ENCODE measurements at places on chromosomes 16 and 17. TPM values are rescaled to one million over a fixed set of nuclear protein-coding genes. Genes with fewer than 3 reads are reported as not detected.

DNA sequence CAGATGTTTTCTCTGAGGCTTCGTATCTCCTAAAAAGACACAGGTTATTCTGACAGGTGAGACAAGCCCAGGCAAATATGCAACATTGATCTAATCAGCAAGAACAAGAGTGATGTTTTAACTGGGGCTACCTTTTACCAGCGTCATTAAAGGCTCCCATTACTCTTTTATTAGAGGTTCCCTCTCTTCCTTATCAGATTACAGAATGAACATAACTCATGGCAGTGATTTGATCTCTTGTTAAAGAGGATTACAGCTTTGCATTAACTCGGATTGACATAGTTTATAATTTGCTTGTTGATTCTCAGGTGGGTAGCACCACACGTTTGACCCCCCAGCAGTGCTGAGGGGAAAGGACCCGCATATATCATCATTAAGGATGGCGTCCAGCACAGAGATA lies 90.5 kb downstream of the AATF start:
- H3K36me3 ChIP-seq = no peaks in the 10 kb centered on the region
- H3K4me1 ChIP-seq = no peaks in the 10 kb centered on the region
- no peaks in the 10 kb centered on the region for H3K27me3 ChIP-seq
- DNase-seq = no peak
- no peak overlapping the region for H3K27ac ChIP-seq

DNA sequence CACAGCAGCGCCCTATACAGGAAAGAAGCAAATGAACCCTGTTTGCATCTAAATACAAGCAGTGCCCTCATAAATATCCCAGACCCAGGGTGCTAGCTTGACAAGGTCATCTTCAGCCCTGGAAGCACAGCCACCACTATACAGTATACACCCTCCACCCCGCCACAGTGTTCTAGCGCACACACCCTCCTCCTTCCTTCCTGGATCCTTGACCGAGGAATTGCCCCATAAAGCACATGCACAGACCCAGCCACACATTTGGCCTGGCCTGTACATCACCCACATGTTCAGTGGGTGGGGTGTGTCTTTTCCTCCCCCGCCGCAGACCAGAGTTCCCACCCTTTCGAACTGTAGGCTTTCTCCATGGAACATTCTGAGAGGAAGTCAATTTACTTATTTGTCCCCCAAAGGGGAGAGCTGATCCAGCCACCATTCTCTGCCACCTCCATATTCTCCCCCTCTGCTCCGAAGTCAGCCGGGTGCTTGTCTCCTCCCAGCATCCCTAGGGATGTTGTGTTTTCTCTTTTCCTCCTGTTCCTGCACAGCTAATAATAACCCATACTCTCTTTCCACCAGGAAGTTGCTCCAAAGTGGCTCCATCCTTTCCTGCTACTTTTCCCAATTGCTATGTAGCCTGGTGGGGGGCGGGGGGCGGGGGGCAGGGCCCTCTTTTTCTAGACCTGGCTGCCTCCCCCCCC lies 6.6 kb downstream of the ABI3 start:
- H3K4me1 ChIP-seq = no peaks in the 10 kb centered on the region
- no peak overlapping the region for H3K4me3 ChIP-seq
- DNase-seq = no peak

CARD14 gene
- total RNA-seq = 1.3 TPM

DNA sequence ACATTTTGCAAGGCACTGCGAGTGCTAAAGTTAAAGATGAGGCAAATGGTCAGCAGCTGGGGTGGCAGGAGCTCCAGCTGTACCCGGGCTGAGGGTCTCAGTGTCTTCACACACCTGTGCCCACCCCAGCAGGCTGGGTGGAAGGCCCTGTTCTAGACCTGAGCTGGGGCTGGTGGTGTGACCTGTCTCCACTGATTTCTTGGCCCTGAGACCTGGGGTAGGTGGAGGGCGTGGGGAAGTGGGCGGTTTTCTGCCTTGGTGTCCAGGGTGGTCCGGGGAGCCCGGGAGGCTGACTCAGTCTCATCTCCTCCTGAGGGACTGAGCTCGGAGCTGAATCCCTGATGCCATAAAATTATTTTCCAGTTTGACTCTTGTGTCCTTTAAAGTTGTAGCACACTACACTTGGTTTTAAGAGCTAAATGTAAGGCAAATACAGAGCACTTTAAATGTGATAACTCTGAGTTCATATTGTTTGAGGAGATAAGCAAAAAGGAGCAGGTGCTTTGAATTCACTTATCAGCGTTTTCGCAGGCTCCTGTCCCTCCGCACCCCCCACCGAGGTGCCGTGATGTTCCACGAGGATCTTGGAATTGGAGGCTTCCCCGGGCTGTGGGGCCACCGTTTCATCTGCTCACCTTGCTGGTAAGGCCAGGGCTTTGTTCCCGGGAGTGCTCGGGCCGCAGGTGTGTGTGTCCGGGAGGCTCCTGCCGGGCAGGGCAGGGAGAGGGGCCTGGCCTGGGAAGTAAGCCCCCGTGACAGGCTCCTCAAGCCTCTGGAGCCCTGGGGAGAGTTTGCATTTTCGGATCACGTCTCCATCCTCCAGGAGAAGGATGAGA lies 117.0 kb downstream of the AATF start:
- no peaks in the 10 kb centered on the region for H3K36me3 ChIP-seq
- no peak overlapping the region for H3K4me3 ChIP-seq
- H3K4me1 ChIP-seq = peaks cover 10% of the 10 kb centered on the region
- DNase-seq = peak; percentile 29
- no peak overlapping the region for H3K27ac ChIP-seq

DNA sequence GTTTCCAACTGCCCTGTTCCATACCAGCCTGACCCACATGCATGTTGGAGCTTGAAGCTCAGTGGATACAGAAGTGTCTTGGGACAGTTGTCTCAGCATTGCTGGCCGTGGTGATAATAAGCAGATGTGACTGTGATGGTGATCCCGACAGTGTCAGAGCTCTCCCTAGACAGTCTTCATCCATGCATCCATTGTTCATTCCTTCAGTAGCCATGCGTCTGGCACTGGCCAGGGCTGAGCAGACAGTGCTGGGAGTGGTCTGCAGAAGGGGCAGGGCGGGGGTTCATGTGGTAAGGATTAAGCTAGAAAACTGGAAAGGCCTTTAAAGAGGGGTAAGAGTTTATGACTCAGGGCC lies 68.1 kb downstream of the GNAO1 start:
- H3K4me1 ChIP-seq = peaks cover 13% of the 10 kb centered on the region
- no peak overlapping the region for H3K4me3 ChIP-seq
- no peaks in the 10 kb centered on the region for H3K27me3 ChIP-seq
- no peak overlapping the region for H3K27ac ChIP-seq
- H3K36me3 ChIP-seq = no peaks in the 10 kb centered on the region

GRCh38 chr17:59483860-59484259 lies 81.5 kb upstream of the DHX40 start:
- no peaks in the 10 kb centered on the region for H3K27me3 ChIP-seq
- H3K36me3 ChIP-seq = no peaks in the 10 kb centered on the region
- H3K4me1 ChIP-seq = no peaks in the 10 kb centered on the region
- DNase-seq = no peak
- H3K27ac ChIP-seq = no peak overlapping the region
- H3K4me3 ChIP-seq = no peak overlapping the region

- peak; percentile 5 for DNase-seq
- no peak overlapping the region for H3K4me3 ChIP-seq
- no peaks in the 10 kb centered on the region for H3K36me3 ChIP-seq
- no peak overlapping the region for H3K27ac ChIP-seq
- H3K27me3 ChIP-seq = no peaks in the 10 kb centered on the region
- H3K4me1 ChIP-seq = no peaks in the 10 kb centered on the region
These were observed 22.4 kb upstream of the TEKT1 start for GRCh38 chr17:6853764-6854442.

- no peak overlapping the region for H3K27ac ChIP-seq
- no peak for DNase-seq
- H3K36me3 ChIP-seq = no peaks in the 10 kb centered on the region
- peaks cover 39% of the 10 kb centered on the region for H3K4me1 ChIP-seq
- no peaks in the 10 kb centered on the region for H3K27me3 ChIP-seq
These were observed 10.5 kb upstream of the FASN start for GRCh38 chr17:82108496-82108945.

GRCh38 chr17:66959641-66960375 lies 4.7 kb upstream of the CACNG4 start:
- H3K4me1 ChIP-seq = peaks cover 43% of the 10 kb centered on the region
- no peak overlapping the region for H3K4me3 ChIP-seq
- H3K36me3 ChIP-seq = no peaks in the 10 kb centered on the region

- no peaks in the 10 kb centered on the region for H3K36me3 ChIP-seq
- H3K27ac ChIP-seq = no peak overlapping the region
- H3K27me3 ChIP-seq = peaks cover 6% of the 10 kb centered on the region
- DNase-seq = peak; percentile 29
These were observed 2.5 kb upstream of the ZNF423 start for GRCh38 chr16:49858200-49859124.

DNA sequence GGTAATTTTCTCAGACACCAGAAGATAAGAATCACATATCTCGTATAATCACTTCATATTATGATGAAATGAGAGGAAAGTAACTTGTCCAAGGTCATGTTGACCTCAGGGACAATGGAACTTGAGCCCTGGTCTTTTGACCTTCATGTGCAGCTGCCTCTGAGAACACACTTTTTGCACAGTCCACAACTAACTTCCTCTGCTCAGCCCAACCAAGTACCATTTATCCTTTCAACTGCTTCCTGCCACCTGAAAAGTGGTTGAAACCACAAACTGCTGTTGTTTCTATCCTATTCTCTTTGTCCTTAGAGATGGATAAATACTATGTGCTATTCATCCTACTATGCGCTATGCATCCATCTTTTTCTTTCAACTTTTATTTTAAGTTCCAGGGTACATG lies 2.3 kb upstream of the CCL1 start:
- H3K4me3 ChIP-seq = no peak overlapping the region
- no peak overlapping the region for H3K27ac ChIP-seq
- H3K4me1 ChIP-seq = peaks cover 10% of the 10 kb centered on the region
- no peaks in the 10 kb centered on the region for H3K36me3 ChIP-seq

Data from Caco-2 (cell line).